ENCODE measurements at places on chromosomes 7 and 10.

GRCh38 chr10:97463363-97464132 lies 17.6 kb downstream of the ZDHHC16 start:
- peak; percentile 69 for DNase-seq

- no peak for DNase-seq
Observed at GRCh38 chr7:155701972-155702544, 57.6 kb downstream of the RBM33 start.

DNA sequence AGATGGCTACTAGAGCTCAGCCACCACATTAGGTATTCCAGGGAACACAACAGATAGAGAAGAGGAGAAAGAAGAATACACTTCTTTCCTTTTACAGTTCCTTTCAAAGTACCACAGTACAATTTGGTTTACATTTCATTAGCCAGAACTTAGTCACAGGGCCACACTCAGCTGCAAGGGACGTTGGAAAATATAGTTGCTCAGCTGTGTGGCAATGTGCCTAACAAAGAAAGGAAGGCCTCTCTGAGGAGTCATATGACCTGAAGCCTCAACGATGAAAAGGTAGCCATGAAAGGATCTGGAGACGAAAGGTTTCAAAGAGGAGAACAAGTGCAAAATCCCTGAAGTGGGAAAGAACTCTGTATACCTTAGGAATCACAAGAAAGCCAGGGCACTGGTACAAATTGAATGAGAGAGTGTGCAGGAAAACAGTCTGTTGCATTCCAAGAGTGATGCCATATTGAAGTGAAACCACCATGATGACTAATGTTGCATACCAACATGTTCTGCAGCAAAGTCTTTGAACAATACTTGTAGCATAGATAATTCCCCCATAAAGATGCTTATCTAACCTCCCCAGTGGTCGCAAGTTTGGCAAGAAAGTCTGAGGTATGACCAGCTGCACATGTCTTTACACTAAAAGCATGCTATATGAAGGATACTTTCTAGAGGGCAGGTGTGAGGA lies 278.9 kb downstream of the HPSE2 start:
- no peak for DNase-seq

DNA sequence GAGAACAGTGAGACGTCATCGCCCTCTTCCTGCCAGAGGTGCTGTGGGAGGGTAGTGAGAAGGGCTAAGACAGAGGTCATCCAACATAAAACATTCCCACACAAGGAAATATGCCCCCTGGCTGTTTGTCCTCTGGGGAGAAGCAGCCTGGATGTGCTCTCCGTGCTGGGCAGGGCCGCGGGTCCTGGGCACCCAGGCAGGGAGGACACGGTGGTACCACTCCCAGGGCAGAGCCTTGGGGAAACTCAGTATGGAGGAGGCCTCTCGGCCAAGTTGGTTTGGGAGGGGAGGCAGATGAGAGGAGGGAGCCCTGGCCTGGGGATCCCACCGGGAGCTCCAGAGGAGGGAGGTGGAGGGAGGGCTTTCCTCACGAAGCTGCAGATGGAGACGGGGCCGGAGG lies 129.4 kb downstream of the GLRX3 start:
- DNase-seq, result no peak

DNA sequence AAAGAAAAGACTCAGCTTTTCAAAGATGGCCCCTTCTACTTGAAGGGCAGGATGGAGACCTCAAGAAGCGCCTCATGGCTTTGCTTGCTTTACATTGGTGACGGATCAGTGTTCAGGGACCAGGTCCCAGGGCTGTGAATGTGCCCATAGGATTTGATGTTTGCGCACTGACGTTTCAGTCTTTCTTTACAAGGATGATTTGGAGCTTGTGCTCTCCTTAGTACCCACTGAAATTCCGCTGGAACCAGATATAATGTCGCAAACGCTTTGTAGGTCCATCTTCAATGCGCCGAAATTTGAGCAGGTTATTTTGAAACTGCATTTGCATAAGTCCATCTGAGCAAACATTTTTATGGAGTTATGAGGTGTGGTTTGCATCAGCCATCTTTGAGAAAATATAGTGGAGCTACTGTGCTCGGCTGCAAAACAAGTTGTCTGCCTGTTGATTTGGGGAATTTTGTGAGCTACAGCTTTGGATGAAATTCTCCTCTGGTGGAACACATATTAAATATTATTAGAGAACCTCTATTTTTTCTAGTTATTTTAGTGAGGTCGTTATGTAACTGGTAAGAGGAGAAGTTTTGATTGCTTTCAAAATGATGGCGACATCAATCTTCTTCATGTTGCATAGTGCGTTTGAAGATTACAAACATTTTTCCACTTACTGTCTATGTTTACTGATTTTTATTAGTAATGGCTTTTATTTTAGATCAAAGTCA lies 2.4 kb downstream of the RBM20 start:
- no peak for DNase-seq

- DNase-seq, result no peak
Observed at GRCh38 chr7:32178677-32179366, 108.6 kb upstream of the PDE1C start.

- peak; percentile 36 for DNase-seq
Observed at GRCh38 chr7:103824251-103824650, 165.2 kb downstream of the RELN start.

- no peak for DNase-seq
Observed at GRCh38 chr10:98431016-98431415, 15.7 kb downstream of the HPS1 start.

- DNase-seq, result no peak
Observed at GRCh38 chr10:131675104-131675503, 225.7 kb upstream of the PPP2R2D start.

- no peak for DNase-seq
Observed at GRCh38 chr10:74486659-74487058, 335.6 kb downstream of the ADK start.

- DNase-seq, result no peak
Observed at GRCh38 chr10:14584661-14585060, 190.0 kb downstream of the FAM107B start.

DNA sequence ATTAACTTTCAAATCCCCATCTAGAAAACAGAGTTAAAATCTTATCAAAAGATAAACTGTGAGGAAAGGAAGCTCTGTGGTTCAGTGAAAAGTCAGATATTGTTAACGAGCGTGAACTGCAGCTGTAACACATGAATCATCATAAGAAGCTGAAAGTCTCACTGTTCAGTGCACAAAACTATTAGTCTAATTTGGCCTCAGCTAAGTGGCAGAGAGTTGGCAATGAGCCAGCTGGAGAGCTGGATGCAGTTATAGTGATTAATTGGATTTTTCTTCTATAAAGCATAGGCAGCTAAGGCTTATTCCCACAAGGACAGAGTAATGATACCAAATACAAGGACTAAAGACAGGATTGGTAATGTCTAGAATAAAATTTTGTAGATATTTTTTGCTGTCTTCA lies 101.1 kb upstream of the ABCB5 start:
- DNase-seq, result peak; percentile 91

GRCh38 chr10:124343351-124344265 lies 75.1 kb downstream of the OAT start:
- DNase-seq, result no peak

DNA sequence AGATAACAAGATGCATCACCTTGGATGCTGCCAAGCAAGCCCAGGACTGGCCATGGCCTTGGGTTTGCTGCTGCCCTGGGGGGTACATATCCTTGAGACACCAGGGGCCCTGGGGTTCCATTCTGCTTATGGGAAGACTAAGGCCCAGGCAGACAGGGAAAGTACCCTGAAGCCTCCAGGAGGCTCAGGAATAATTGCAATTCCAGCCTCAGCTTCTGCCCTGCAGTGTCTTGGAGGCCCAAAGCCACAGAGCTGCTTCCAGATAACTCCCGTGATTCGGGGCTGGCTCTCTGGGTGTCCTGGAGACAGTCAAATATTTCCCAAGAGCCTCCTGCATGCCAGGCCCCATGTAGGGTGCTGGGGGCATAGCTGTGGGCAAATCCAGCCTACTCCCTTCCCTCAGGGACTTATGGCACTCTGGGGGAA lies 22.6 kb downstream of the MYL10 start:
- no peak for DNase-seq

DNA sequence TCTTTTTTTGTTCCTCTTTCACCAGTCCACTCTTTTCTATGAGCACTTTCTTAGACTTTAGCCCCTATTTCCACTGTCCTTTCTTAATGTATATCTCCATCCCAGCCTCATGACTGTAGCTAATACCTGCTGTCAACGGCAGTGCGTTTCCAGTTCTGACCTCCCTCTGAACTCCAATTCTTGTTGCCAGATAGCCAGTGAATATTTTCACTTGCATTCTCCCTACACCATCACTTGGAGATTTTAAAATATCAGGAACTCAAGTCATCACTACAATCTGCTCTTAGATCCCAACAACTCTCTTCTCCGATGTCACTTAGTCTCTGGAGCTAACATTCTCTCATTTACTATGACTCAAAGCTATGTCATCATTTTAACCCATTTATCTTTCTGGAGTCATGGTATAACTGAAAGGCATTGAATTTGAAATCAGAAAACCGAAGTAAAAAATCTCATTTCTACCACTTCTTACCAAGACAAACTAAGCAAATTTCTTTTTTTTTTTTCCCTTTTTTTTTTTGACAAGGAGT lies 5.1 kb upstream of the SLC16A12 start:
- DNase-seq, result no peak

- peak; percentile 78 for DNase-seq
Observed at GRCh38 chr7:53947732-53948131, 594.4 kb upstream of the VSTM2A start.

DNA sequence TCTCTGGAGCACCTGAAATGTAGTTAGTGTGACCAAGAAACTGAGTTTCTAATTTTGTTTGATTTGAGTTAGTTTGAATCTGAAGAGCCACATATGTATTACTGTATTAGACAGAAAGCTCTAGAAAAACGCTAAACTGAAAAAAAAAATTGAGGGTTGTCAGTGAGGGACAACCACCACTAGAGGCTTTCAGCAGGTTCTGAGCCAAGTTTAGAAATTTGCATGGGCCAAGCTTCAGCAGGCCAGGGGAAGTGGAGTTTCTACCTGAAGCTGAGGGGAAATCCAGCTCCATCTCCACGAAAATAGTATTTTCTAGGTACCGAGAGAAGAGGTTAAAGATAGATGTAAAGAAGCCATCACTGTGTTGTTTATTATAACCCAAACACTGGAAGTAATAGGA lies 77.9 kb upstream of the PLXNA4 start:
- no peak for DNase-seq

DNA sequence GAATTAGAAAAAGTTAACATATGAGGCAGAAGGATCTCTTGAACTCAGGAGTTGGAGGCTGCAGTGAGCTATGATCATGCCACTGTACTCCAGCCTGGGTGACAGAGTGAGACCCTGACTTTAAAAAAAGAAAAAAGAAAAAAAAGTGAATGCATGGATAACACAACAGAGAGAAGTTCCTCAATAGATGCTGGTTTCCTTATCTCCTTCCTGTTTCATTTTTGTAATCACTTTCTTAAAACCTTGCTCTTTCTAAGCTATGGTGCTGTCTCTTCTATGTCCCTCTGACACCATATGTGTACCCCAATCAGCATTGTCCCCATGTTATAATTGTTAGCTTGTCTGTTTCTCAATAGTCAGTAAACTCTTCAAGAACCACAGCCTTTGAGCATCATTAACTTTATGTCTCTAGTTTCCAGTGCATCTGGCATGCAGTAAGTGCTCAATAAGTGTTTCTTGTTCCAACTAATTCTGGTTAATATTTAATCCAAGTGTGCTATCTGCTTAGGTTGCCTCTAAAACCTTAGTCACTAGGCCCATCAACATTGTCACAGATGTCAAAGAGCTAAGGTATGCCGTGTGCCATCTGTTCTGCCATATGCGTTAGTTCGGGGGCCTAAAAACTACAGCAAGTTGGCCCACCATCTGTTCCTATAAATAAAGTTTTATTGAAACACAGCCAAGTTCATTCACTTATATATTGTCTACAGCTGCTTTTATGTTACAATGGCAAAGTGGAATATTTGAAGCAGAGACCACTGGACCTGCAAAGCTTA lies 36.2 kb downstream of the MPP7 start:
- DNase-seq, result no peak

- peak; percentile 55 for DNase-seq
Observed at GRCh38 chr10:108360187-108360586, 1195.7 kb upstream of the SORCS1 start.

- no peak for DNase-seq
Observed at GRCh38 chr10:79336276-79336675, 11.0 kb upstream of the PPIF start.

- no peak for DNase-seq
Observed at GRCh38 chr7:135414850-135415439, 95.0 kb downstream of the CNOT4 start.

DNA sequence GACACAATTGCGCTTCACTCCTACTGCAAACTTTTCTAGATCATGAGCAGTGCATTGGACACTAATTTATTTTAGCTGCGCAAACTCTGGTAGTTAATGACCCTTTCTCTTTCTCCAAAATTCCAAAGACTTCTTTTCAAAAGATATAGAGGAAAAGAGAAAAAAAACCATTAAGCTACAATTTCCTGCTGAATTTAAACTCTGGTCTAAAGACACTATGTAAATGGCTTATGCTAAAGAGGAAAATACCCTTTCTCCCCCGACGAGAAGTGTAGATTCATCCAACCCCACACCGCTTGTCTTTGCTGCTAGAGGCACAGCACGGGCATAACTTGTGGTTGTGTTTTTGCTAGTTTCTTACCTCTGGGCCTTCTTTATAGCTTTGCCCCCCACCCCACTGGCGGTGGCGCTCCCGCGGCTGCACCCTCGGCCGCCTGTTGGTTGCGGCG lies 84.1 kb downstream of the SNX10 start:
- DNase-seq, result no peak

GRCh38 chr10:12950583-12951128 lies 50.9 kb downstream of the CCDC3 start:
- DNase-seq, result no peak

GRCh38 chr10:124293616-124294449 lies 124.9 kb downstream of the OAT start:
- no peak for DNase-seq

GRCh38 chr7:154186811-154187210 lies 134.6 kb downstream of the DPP6 start:
- DNase-seq, result no peak

GRCh38 chr7:78191475-78192079 lies 393.0 kb downstream of the PHTF2 start:
- no peak for DNase-seq

DNA sequence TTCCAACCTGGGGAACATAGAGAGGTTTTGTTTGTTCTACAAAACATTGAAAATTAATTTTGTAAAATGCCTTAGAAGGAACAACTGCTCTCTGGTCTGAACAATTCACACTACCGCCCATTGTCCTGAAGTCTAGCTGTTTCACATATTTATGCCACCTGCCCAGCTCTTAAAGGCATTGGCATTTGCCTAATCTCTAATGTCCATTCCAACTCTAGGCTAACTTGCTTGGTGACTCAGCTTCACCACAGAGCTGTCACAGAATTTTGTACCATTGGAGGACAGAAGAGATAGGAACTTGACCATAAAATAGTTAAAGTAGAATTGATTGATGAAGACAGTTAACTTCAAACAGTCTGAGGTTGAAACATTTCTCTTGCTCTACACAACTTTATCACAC lies 53.5 kb upstream of the PPP1R17 start:
- DNase-seq, result no peak

DNA sequence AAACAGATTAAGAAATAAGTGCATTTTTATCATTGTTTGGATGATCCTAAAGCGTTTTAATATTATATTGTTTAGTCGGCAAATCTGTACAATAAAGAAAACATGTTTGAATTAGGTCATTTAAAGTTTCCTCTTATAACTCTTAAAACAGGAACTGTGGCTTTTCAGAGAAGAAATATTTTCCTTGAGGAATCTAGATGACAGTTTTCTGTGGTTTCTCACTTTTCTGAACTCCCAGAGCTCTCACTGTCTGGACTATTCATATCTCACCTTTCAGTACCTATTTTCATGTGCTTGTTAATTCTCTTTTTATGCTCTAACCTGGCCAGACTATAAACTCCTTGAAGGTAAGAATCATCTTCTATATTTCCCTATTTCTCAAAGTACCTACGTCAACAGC lies 135.1 kb downstream of the CHN2 start:
- no peak for DNase-seq

All from brain (organoid and tissue), 16 donors.